AG09319 (cell line): ENCODE measurements at places on chromosomes 7 and 10.

DNA sequence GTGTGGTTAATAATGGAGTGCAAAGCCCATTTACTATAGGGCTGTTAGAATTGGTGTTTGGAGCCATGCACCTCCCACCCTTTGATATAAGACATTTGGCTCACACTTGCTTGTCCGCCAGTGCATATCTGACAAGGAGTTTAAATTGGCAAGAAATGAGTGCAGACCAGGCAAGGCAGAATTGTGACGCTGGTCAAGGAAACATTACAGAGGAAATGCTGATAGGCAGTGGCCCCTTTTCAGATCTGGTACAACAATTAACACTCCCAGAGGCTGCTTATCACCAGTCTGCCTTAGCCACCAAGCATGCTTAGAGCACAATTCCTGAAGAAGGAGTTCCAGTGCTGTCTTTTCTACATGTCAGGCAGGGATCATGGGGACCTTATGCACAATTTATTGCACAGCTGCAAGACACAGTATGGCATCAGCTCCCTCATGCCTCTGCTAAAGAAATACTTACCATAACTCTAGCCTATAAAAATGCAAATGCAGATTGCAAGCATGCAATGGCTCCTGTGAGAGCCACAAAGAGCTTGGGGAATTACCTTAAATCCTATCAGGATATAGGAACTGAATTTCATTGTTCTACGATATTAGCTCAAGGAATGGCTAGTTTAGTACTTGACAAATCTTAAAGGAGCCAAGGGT, 35.2 kb downstream of the OR13A1 start:
- no peak for DNase-seq

DNA sequence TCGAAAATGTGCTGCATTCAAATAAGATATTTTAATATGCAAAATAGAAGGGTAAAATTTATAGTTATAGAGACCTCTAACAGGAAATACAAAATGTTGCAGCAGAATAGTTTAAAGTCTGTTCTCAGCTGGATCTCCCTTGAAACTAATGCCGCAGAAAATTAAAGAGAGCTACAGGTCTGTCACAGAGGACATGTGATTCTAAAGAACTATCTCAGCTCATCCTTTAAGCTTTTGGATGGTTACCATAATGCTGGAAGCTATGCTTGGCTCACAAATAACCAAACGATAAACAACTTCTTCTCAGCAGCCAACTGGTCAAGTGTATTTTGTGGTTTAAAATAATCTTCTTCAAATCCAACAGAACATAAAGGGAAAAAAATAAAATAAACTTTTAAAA, 353.0 kb downstream of the PARD3 start:
- DNase-seq, result no peak

- no peak for DNase-seq
These were observed 1023.5 kb upstream of the C7orf33 start for GRCh38 chr7:147567043-147567442.

- no peak for DNase-seq
These were observed 96.6 kb upstream of the CACUL1 start for GRCh38 chr10:118851062-118852035.

DNA sequence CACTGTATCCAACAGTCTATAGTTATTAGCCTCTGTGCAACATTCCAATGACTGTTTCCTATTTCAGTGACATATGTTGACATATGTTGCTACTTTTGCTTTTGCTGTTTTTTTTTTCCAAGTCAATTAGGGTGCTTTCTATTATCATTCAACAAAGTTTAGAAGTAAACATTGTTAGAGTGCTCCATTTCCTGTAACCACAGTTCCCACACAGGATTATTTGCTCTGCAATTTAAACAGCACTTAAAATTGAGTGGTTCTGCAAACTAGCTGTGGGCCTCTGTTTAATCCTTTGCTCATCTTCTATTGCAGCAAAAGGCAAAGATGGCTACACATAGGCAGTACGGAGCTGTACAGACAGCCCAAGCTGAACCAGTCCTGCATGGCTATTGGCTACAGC, 46.5 kb upstream of the PTN start:
- no peak for DNase-seq

GRCh38 chr10:102413053-102413705, 5.4 kb downstream of the PSD start:
- no peak for DNase-seq

DNA sequence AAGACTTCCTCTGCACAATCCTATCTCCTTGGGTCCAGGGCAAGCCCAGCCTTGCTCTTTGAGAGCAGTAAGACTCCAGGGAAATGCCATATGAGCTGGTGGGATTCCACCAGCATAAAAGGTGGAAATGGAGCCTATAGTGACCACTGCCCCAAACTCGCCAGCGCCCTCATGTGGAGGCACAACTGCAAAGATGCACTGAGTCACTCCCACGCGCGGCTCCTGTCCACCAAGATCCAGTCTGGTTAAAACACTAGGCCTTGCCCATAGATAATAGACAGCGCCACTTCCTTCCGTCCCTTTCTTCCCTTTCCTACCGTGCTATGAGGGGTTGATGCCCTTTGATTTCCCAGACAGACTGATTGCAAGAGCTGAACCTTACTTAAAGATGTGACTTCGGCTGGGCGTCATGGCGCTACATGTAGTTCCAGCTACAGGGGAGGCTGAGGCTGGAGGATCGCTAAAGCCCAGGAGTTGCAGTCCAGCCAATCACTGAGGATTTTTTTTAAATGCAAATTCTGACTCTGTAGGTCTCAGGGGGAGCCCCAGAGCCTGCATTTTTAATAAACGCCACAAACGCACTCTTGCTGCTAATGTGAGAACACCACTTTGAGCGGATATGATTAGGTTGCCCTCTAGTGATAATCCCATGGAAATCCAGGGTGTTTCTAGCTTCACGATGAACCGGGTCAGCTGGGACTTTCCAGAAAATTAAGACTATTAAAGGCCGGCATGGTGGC, 136.5 kb downstream of the EPC1 start:
- DNase-seq, result no peak

- DNase-seq, result peak; percentile 67
These were observed 34.9 kb downstream of the COA1 start for GRCh38 chr7:43694399-43694748.

- DNase-seq, result no peak
These were observed 6.0 kb upstream of the MNX1 start for GRCh38 chr7:157016352-157017041.

- no peak for DNase-seq
These were observed 24.1 kb upstream of the DNAJC1 start for GRCh38 chr10:22027364-22028238.

- DNase-seq, result no peak
These were observed 28.4 kb upstream of the MRC1 start for GRCh38 chr10:17780727-17781126.

DNA sequence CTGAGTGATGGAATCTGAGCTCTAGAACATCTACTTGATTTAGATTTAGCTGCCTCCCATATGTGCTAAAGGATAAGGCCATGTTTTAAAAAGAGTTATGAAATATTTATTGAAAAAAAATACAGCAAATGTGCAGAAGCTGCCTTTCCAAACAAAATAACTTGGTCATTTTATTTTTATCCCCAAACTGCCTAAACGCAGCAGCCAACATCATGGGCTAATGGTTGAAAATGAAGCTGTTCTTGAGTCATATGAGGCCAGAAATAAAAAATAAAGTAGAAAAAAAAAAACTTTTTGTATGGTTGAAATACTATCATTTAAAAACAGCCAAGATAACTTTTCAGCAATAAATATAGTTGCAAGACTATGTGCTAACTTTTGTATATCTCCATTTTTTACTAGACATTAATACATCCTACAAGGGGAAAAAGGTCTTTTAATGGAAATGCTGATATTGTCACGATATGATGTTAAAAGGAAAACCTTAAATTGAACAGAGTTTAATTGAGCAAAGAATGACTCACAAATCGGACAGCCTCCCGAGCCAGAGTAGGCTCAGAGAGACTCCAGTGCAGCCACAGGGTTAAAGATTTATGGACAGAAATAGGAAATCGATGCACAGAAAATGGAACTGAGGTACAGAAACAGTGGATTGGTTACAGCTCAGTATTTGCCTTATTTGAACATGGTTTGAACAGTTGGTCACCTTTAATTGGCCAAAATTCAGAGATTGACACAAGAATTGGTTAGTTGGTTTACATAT, 305.8 kb downstream of the MDFIC start:
- no peak for DNase-seq

GRCh38 chr7:98040626-98041360, 50.8 kb upstream of the OCM2 start:
- no peak for DNase-seq
